Activated T-helper 17 cell treated with anti-CD3 and anti-CD28 coated beads, Interleukin-2, amount 50 U/mL, for 72 hours (primary cell): ENCODE measurements at places on chromosomes 5 and 9.
A peak's percentile ranks its signal among the peaks of the same experiment; 100 is the strongest.

DNA sequence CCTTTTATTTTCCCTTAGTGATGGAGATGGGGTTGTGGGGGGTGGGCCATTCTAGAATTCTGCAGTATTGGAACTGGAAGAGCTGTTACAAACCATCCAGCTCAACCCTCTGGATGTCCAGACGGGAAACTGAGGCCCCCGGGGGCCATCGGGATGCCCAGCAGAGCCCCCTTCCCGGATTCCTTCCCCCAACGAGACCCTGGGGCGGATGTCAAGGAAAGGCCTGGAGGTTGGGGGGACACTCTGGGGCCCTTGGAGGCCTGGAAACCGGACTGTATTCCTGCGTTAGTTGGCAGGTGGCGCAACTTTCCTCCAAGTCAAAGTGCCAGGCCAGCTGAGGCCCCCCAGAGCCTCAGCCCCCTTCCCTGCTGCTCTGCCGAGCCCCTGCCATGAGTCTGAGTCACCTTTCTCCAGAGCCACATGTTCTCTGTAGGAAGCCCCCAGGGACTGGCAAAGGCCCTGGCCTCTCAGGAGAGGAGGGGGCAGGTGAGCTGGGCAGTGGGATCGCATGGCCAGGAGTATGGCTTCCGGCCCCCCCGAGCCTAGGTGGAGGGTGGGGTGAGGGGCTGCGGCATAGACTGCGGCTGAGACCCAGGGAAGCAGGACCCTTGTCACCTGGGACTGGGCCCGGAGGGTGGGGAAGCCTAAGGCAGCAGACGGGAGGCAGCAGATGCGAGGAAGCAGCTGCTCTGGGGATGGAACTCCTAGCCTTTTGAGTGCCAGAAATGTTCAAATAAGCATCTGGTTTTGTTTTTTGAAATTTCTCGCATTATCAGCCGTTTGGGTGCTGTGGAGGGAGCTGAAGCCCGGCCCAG is 17.8 kb upstream of the FIBCD1 start:
- H3K4me1 ChIP-seq: peaks cover 6% of the 10 kb centered on the region
- H3K4me3 ChIP-seq: no peak overlapping the region
- no peaks in the 10 kb centered on the region for H3K36me3 ChIP-seq

- H3K4me1 ChIP-seq: no peaks in the 10 kb centered on the region
- ATAC-seq: no peak
- no peak overlapping the region for H3K4me3 ChIP-seq
- H3K36me3 ChIP-seq: no peaks in the 10 kb centered on the region
- H3K27ac ChIP-seq: no peak overlapping the region
These were observed 1015.1 kb downstream of the TLE4 start for GRCh38 chr9:80586786-80587330.

GRCh38 chr5:125766706-125767105 is 656.5 kb upstream of the GRAMD2B start:
- H3K4me3 ChIP-seq: no peak overlapping the region
- no peaks in the 10 kb centered on the region for H3K4me1 ChIP-seq
- no peak for ATAC-seq
- no peaks in the 10 kb centered on the region for H3K36me3 ChIP-seq

DNA sequence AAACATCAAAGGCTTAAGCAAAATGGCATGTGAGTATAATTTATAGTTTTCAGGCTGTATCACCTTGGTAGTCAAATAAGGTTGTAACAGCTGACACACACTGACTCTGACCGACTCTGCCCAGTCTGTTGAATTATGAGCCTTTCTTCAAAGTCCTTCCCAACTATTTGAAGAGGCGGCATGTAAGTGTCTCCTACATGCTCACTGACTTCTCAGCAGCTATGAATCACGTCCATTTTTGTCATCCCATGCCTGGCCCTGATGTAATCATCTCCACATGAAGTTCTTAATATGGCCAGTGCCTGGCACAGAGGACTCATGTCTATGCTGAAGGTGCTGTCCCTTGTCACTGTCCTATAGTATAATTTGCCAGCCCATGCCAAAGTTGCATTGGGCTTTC is 5.1 kb upstream of the PTBP3 start:
- H3K4me3 ChIP-seq: no peak overlapping the region
- H3K36me3 ChIP-seq: no peaks in the 10 kb centered on the region
- peak; percentile 34 for ATAC-seq

DNA sequence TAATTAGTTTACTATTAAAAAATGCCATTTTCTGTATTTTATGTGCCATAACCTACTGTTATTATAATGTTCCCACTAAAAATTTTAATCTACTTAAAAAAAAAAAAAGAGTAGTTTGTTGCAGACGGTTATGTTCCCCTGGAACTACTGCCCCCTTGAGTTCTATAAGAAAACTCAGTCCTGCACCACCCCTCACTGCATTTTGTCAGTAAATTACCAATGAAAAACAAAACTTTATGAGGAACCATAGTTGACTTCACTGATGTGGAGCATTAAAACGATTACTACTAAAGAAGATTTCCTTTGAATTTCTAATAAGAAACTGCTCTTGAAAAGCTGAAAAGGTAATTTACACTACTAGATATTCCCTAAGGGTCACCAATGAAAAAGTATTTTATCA is 288.7 kb downstream of the FBXL17 start:
- H3K27ac ChIP-seq: no peak overlapping the region
- no peak for ATAC-seq
- H3K36me3 ChIP-seq: no peaks in the 10 kb centered on the region
- no peaks in the 10 kb centered on the region for H3K27me3 ChIP-seq
- no peaks in the 10 kb centered on the region for H3K4me1 ChIP-seq

GRCh38 chr9:5949103-5949699 is 58.5 kb downstream of the MLANA start:
- peak overlapping the region; percentile 52 for H3K27ac ChIP-seq
- peak overlapping the region; percentile 73 for H3K4me3 ChIP-seq
- ATAC-seq: peak; percentile 90
- no peaks in the 10 kb centered on the region for H3K27me3 ChIP-seq

DNA sequence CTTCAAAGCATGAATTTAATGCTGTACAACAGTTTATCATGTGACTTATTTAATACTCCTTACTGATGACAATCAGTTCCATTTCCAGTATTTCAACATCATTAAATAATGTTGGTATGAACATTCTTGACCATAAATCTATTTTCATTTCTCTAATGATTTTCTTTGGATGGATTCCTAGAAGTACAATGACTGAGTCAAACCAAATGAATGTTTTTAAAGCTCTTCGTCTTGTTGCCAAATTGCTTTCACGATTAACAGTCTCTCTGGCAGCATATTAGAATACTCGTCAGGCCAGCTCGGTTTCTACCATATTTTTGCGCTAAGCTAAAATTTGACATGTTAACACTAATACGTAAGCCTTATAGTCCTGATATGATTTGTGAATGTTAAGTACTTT is 197.0 kb downstream of the TRPM3 start:
- H3K4me1 ChIP-seq: no peaks in the 10 kb centered on the region
- H3K36me3 ChIP-seq: no peaks in the 10 kb centered on the region
- no peak overlapping the region for H3K4me3 ChIP-seq
- no peak for ATAC-seq

- ATAC-seq: no peak
- H3K27me3 ChIP-seq: no peaks in the 10 kb centered on the region
- peaks cover 62% of the 10 kb centered on the region for H3K36me3 ChIP-seq
- peaks cover 30% of the 10 kb centered on the region for H3K4me1 ChIP-seq
- peak overlapping the region; percentile 85 for H3K4me3 ChIP-seq
- peak overlapping the region; percentile 93 for H3K27ac ChIP-seq
These were observed 4.5 kb downstream of the RALGDS start for GRCh38 chr9:133116346-133117231.

DNA sequence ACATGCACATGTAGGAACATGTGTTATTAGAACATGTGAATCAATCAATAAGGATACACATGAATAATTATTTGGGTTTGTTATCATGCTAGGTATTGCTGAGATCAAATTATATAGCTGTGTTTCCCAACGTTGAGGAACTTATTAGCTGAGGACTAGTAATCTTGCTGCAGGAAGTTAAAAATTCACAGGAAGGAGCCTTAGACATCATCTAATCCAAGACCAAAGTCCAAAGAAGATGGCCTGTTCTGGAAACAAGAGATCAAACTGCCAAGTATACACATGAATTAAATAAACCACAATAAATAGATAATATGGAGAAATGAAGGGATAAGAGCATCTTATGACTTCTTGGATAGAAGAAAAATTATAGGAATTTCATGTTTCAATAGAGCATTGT is 19.9 kb downstream of the POU5F2 start:
- H3K27ac ChIP-seq: no peak overlapping the region
- no peaks in the 10 kb centered on the region for H3K36me3 ChIP-seq
- no peak overlapping the region for H3K4me3 ChIP-seq
- no peak for ATAC-seq
- H3K27me3 ChIP-seq: no peaks in the 10 kb centered on the region

DNA sequence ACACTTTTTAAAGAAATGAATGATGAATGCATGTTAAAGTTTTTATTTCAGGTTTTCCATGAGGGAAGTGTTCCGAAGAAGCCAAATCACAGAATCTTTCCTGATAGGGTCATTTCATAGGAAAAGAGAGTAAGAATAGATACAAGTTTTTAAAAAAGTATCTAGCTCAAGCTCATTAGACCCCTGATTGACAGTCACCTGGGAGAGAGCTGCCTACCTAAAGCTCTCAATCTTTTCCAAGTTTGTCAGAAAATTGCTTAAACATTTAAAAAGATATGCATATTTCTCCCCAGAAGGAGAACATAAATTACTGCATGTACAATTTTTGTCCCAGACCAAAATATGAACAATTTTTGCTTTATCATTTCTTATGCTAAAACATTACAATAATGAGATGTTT is 47.9 kb upstream of the CHSY3 start:
- no peak overlapping the region for H3K4me3 ChIP-seq
- H3K36me3 ChIP-seq: no peaks in the 10 kb centered on the region
- H3K27me3 ChIP-seq: peaks cover 18% of the 10 kb centered on the region
- no peak overlapping the region for H3K27ac ChIP-seq
- no peaks in the 10 kb centered on the region for H3K4me1 ChIP-seq
